ENCODE measurements at places on chromosomes 3 and 15.

GRCh38 chr3:10340476-10340875 is 19.6 kb upstream of the SEC13 start:
- DNase-seq, result no peak

- no peak for DNase-seq
Observed at GRCh38 chr15:73072894-73073293, 20.6 kb downstream of the NEO1 start.

DNA sequence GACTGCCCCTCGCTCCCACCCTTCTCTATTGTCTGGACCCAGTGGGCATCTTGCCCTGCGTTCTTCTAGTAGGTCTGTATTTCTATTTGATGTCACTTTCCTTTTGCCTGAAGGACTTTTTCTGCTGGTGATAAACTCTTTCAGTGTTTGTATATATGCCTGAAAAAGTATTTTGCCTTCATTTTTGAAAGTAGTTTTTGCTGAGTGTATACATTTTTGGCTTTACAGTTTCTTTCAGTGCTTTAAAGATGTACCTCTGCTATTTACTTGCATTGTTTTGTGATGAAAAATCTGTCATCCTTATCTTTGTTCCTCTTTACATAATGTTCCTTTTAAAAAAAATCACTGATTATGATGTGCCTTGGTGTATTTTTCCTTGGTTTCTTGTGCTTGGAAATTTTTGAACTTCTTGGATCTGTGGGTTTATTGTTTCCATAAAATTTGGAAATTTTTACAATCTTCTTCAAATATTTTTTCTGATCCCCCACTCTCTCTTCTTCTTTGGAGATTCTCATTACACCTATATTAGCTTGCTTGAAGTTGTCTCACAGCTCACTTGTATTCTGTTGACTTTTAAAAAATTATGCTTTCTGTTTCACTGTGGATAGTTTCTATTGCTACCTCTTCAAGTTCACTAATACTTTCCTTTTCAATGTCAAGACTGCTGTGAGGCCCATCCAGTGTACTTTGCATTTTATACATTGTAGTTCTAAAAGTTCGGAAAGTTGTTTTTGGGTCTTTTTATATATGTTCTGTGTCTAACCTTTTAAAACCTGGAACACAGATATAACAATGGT is 67.8 kb downstream of the RGMA start:
- DNase-seq, result no peak

GRCh38 chr3:81581966-81582599 is 179.4 kb downstream of the GBE1 start:
- DNase-seq, result no peak

GRCh38 chr15:95105229-95105628 is 873.9 kb downstream of the MCTP2 start:
- no peak for DNase-seq

GRCh38 chr3:181851063-181851462 is 139.3 kb downstream of the SOX2 start:
- no peak for DNase-seq

DNA sequence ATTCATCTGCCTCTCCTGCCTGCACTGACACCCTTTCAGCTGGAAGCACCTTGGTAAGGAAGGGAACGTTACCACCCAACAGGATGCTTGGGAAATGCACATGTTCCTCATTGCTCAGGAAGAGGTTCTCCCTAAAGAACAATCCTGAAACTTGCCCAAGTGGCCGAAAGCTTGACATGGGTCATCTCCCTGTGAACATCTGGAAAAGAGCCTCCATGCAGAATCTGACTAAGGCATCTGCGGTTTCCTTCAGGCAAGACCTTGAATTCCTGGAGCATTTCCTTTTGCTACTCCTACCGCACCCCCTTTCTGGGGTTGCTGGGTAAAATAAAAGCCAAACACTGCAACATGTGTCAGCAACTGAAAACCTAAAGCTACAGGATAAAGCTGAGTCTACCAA is 68.7 kb upstream of the SNRK start:
- DNase-seq, result no peak

DNA sequence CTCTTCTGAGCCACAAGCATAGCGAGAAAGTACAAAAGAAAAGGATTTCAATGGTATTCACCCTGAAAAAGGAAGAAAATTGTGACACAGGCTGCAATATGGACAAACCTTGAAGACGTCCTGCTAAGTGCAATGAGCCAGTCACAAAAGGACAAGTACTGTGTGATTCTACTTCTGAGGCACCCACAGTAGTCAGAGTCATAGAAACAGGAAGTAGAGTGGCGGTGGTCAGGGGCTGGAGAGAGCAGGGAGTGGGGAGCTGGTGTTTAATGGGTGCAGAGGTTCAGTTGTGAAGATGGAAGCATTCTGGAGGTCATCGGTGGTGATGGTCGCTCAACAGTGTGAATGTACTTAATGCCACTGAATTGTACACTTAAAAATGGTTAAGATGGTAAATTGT is 180.5 kb downstream of the APBA2 start:
- no peak for DNase-seq

- DNase-seq, result no peak
Observed at GRCh38 chr3:27290760-27291159, 78.4 kb downstream of the NEK10 start.

DNA sequence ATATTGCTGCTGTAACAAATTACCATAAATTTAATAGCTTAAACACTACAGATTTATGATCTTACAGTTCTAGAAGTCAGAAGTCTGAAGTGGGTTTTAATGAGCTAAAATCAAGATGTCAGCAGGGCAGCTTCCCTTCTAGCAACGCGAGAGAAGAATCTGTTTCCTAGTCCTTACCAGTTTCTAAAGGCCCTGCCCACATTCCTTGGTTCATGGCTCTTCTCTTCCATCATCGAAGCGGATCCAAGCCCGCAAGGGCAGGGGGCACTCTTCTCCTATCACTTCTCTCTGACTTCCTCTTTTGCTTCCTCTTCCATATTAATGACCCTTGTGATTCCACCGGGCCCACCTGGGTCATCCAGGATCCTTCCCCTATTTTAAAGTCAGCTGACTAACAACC is 16.1 kb downstream of the MINDY4B start:
- no peak for DNase-seq

- no peak for DNase-seq
Observed at GRCh38 chr3:99471353-99472323, 166.8 kb upstream of the COL8A1 start.

DNA sequence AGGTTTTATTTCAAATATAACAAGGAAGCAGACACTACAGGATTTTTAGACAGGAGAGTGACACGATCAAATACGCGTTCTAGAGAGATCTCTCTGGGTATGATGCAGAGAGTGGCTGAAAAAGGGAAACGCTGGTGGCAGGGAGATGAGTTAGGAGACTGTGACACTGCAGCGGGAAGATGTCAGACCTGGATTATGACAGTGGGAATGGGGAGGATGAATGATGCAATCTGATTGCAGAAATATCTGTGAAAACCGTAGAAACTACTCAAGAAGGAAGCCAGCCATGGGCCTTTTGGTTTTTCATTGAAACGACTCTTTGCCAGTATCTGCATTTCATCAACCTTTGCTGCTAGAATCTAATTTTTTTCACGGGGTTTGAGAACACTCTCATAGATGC is 157.9 kb downstream of the FAM43A start:
- DNase-seq, result no peak

DNA sequence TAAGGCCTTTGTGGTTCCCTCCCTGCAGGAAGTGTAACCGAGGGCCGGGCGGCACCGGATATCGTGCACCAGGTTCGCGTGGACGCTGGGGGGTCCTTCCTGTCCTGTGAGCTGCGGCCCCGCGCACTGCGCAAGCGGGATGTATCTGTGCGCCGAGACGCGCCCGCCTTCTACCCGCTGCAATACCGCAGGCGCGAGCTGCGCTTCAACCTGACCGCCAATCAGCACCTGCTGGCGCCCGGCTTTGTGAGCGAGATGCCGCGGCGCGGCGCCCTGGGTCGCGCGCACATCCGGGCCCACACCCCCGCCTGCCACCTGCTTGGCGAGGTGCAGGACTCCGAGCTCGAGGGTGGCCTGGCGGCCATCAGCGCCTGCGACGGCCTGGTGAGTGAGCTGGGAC is 35.9 kb downstream of the SAXO2 start:
- peak; percentile 19 for DNase-seq

DNA sequence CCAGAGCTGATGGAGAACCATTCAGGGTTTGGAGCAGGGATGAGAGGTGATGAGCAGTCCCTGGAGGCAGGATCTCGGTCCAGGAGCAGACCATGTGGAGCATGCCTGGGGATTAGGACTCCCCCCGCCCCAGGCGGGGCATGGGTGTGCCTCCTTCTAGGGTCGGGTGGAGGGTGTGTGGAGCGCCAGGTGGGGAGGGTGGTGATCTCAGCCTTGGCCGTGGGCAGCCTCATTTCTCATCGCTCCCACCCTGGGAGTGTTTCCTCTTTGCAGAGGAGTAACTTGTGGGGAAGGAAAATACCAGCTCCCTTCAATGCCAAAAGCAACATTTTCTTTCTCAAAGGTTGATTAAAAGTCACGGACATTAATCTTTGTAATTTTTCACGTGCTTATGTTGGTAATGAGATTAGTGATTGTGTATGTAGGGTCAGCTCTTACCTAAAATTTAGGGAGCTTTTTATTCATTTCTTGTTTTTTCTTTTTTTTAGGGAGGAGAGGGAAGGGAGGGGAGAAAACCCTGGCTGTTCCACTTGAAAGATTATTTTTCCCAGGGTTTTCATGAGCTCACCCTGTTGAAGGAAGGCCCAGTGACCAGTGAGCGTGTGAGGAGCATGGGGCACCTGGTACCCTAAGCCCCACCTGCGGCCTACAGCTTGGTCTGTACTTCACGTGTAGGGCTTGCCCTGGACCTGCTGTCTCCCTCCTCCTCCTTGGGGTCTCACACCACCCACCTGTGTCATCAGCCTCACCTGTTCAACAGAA is 11.0 kb downstream of the FBLN2 start:
- no peak for DNase-seq

DNA sequence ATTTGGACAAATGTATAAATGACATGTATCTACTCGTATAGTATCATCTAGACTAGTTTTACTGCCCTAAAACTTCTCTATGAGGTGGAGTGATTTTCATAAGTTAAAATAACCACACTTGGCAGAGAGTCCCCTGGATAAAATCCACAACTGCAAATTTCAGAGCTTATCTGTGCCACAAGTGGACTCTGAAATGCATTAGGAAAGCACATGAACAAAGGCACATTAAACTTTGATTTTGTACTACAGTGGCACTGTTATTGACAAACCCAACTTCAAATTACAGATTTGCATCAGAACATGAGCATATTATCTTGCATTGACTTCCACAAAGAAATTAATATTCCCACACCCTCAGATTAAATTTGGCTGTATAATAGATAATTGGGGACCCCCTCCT is 58.1 kb upstream of the EIF5A2 start:
- DNase-seq, result no peak

DNA sequence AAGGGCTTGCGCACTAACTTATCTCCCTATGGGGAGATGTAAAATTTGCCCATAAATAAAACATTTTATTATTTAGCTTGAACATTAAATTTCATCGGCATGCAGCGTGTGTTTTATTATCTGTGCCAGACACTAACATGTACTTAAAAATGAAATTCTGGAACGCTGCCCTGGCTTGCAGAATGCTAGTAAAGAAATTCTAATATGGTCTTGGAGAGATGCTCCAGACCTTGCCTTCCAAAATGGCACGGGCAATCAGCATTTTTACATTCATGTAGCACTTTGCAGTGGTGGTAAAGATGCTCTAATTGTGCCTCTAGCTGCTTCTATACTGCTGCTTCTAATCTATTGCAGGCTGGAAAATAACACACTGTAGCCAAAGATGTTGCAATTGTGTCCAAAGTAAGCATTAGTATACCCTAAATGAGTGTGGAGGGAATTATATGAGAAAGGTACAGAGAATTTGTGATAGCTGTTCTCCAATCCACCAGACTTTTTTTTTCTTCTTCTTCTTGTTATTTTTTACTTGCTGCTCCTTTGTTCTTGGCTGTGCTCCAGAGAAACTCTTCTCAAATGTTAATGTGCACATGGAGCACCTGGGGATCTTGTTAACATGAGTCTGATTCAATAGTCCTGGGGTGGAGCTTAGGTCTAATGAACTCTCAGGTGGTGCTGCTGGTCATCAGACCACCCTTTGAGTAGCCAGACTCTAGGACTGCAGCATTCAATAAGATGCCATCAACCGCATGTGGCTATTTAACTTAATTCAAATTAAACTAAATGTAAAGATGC is 47.3 kb downstream of the CRABP1 start:
- no peak for DNase-seq

- DNase-seq, result no peak
Observed at GRCh38 chr3:171378586-171378985, 81.6 kb downstream of the TNIK start.

GRCh38 chr15:57092252-57092651 is 173.8 kb downstream of the TCF12 start:
- DNase-seq, result no peak

DNA sequence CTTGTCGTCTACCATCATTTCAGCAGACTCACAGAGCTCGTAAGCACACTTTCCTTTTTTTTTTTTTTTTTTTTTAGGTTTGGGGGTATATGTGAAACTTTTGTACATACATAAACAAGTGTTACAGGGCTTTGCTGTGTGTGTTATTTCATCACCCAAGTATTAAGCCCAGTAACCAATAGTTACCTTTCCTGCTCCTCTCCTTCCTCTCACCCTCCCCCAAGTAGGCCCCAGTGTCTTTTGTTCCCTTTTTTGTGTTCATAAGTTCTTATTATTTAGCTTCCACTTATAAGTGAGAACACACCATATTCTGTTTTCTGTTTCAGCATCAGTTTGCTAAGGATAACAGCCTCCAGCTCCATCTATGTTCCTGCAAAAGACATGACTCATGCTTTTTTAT is 746.8 kb downstream of the GRM7 start:
- DNase-seq, result no peak

GRCh38 chr15:73366766-73367623 is 1.8 kb downstream of the HCN4 start:
- no peak for DNase-seq

Measured in stimulated activated CD4-positive, alpha-beta T cell treated with anti-CD3 and anti-CD28 coated beads, Interleukin-2, amount 100 ng/mL, for 4 hours (primary cell).